Naive thymus-derived CD4-positive, alpha-beta T cell (primary cell): ENCODE measurements at places on chromosomes 1 and 21. TPM values are rescaled to one million over a fixed set of nuclear protein-coding genes. Genes with fewer than 3 reads are reported as not detected.

DNA sequence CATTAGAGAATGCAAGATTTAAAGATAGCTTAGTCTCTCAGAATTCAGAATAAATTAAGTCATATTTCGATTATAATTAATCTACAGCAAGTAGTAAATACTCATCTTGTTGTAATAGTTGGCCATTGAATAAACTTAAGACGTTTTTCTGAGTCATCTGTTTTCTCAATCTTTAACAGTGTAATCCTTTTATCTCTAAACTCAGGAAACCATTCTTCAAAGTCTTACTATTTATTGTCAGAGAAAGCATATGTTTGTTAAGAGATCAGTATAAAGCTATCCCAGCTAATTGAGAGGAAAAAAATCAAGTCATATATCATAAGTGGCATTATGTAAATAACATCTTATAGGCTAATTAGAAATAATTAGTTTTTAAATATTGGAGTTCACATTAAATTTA lies 201.2 kb upstream of the ADAMTS5 start:
- DNase-seq = no peak
- no peak overlapping the region for H3K4me3 ChIP-seq
- no peak overlapping the region for H3K27ac ChIP-seq
- H3K27me3 ChIP-seq = no peaks in the 10 kb centered on the region

DNA sequence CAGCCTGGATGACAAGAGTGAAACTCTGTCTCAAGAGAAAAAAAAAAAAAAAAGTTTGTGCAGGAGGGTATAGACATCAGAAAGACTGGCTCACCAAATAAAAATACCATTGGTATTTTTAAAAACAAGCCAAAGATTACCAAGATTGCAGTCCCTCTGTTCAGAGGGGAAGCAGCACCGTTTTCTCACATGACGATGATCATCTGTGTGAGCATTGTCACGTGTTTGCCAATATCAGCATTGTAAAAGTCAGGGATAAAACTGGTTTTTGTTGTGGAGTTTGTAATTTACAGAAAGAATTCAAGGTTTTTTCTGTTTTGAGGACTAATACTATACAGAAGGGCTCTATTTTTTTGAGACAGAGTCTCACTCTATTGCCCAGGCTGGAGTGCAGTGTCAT lies 26.5 kb downstream of the ZNF362 start:
- H3K27me3 ChIP-seq = no peaks in the 10 kb centered on the region
- H3K27ac ChIP-seq = no peak overlapping the region
- no peak overlapping the region for H3K4me3 ChIP-seq
- H3K36me3 ChIP-seq = peaks cover 60% of the 10 kb centered on the region
- no peak for DNase-seq

Gene KCNE2
- total RNA-seq = not detected

DNA sequence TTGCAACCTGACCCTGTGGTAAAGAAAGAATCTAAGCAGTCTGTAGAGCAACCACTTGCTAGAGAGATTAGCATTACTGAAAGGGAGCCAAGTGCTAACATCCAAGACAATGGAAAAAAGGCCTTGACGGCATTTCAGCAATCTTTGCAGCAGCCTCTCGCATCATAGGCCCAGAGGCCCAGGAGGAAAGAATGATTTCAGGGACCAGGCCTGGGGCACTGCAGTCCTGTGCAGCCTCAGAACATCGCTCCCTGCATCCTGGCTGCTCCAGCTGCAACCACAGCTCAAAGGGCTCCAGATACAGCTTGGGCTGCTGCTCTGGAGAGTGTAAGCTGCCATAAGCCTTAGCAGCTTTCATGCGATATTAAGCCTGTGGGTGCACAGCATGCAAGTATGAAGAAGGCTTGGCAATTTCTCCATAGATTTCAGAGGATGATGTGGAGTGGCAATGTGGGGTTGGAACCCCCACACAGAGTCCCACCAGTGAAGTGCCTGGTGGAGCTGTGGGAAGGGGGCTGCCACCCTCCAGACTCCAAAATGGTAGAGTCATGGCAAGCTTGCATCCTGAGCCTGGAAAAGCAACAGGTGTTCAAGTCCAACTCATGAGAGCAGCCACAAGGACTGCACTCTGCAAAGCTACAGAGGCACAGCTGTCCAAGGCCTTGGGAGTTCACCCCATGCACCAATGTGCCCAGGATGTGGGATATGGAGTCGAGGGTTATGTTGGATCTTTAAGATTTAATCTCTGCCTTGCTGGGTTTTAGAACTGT lies 110.6 kb upstream of the HMGB4 start:
- no peaks in the 10 kb centered on the region for H3K36me3 ChIP-seq
- H3K27ac ChIP-seq = no peak overlapping the region
- no peaks in the 10 kb centered on the region for H3K4me1 ChIP-seq
- DNase-seq = no peak

Gene TSPAN2
- total RNA-seq = 1.4 TPM in 2 replicates

DNA sequence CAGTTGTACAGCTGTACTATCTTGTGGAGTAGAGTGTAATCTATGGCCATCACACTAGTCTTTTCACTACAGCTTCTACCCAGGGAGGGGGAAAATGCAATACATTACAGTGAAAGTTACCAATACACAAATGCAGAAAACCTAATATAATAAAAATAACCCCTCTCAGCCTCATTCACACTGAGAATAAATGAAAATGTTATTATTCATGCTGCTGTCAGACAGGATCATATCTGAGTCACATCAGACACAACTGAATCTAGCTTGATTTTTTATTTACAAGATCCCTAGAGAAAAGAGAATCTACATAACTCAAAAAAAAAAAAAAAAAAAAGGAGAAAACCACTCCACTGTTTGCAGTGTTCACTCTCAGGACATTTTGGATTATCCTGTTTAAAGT lies 293.9 kb upstream of the ESRRG start:
- H3K27ac ChIP-seq = no peak overlapping the region
- no peaks in the 10 kb centered on the region for H3K27me3 ChIP-seq
- H3K4me3 ChIP-seq = no peak overlapping the region
- H3K4me1 ChIP-seq = no peaks in the 10 kb centered on the region
- no peaks in the 10 kb centered on the region for H3K36me3 ChIP-seq
- no peak for DNase-seq

DNA sequence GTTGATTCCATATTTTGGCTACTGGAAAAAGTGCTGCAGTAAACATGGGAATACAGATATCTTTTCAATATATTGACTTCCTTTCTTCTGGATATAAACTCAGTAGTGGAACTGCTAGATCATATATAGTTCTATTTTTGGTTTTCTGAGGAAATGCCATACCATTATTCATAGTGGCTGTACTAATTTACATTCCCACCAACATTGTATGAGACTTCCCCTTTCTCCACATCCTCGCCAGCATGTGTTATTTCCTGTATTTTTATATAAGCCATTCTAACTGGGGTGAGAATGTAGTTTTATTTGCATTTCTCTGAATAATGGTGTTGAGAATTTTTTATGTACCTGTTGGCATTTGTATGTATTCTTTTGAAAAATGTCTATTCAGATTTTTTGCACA lies 385.2 kb downstream of the NUF2 start:
- H3K4me1 ChIP-seq = no peaks in the 10 kb centered on the region
- H3K4me3 ChIP-seq = no peak overlapping the region
- no peak for DNase-seq
- no peaks in the 10 kb centered on the region for H3K27me3 ChIP-seq
- no peak overlapping the region for H3K27ac ChIP-seq

- H3K4me3 ChIP-seq = no peak overlapping the region
- no peak for DNase-seq
- H3K36me3 ChIP-seq = no peaks in the 10 kb centered on the region
- no peaks in the 10 kb centered on the region for H3K27me3 ChIP-seq
- H3K4me1 ChIP-seq = no peaks in the 10 kb centered on the region
Measured at GRCh38 chr1:155092641-155093040, 14.0 kb downstream of the EFNA3 start.

- DNase-seq = no peak
- H3K4me3 ChIP-seq = no peak overlapping the region
- no peaks in the 10 kb centered on the region for H3K4me1 ChIP-seq
Measured at GRCh38 chr1:229378586-229379367, 35.9 kb upstream of the CCSAP start.

DNA sequence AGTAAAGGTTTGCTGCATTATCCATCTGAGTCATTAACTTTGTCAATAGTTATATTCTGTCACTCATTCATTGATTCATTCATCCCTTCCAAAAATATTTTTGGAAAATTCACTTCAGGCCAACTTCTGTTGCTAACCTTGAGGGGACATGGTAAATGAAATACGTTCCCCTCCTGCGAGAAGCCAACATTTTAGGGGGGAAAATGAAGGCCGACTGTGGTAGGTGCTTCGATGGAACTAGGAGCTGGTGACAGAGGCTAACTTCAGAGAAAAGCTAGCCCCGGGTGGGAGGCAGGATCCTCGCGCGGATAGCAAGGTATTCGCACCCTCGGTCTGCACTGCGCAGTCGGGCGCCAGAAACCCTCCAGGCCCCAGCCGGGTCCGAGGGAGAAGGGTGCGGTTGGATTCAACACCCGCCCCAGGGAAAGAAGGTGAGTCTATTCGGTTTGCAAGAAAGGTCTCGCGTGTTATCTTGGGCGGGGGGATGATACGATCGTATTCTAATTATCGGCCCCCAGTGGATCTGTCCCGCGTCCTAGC lies 646 bp upstream of the RRP15 start:
- DNase-seq = no peak
- H3K4me1 ChIP-seq = peaks cover 11% of the 10 kb centered on the region
- no peaks in the 10 kb centered on the region for H3K36me3 ChIP-seq

Gene CSF3R
- 0.80 and 0.84 TPM in 2 replicates for total RNA-seq

- no peak for DNase-seq
- no peak overlapping the region for H3K27ac ChIP-seq
- H3K4me1 ChIP-seq = peaks cover 9% of the 10 kb centered on the region
- H3K36me3 ChIP-seq = peaks cover 11% of the 10 kb centered on the region
- H3K27me3 ChIP-seq = no peaks in the 10 kb centered on the region
Measured at GRCh38 chr1:109629372-109630030, 9.9 kb downstream of the AMPD2 start.

Gene TNNT2
- not detected in 2 replicates for total RNA-seq

DNA sequence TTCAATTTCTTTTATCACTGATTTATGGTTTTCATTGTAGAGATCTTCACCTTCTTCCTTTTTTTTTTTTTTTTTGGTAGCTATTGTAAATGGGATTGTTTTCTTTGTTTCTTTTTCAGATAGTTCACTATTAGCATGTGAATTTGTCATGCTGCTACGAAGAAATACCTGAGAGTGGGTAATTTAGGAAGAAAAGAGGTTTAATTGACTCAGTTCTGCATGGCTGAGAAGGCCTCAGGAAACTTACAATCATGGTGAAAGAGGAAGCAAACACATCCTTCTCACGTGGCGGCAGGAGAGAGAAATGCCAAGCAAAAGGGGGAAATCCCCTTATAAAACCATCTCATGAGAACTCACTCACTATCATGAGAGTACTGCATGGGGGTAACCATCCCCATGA lies 66.4 kb downstream of the DAB1 start:
- no peaks in the 10 kb centered on the region for H3K4me1 ChIP-seq
- H3K4me3 ChIP-seq = no peak overlapping the region
- H3K36me3 ChIP-seq = no peaks in the 10 kb centered on the region
- no peaks in the 10 kb centered on the region for H3K27me3 ChIP-seq
- no peak for DNase-seq
- no peak overlapping the region for H3K27ac ChIP-seq

DNA sequence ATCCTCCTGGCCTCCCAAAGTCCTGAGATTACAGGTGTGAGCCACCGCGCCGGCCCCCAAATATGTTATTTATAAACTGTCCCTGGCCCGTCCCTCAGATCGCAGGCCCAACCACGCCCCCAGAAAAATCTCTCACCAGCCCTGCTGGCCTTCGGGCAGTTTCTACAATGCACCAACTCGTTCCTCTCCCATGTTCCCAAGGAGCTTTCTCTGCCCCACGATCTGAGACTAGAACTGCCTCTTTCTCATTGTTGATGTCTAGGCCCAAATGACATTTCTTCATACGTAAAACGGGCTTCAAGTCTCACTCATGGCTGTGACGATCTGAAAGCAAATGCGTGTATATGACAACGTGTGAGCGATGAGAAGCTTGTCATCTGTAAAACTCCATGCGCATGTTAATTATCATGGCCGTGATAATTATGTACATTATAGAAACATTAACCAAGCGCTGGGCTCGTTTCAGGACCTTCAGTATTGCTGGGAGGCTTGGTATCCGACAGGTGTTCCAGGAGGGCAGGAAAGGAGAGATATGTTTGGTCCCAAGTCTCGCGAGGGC lies 748 bp upstream of the NIPAL3 start:
- no peak for DNase-seq
- H3K4me1 ChIP-seq = peaks cover 44% of the 10 kb centered on the region
- no peaks in the 10 kb centered on the region for H3K36me3 ChIP-seq
- peak overlapping the region; percentile 19 for H3K4me3 ChIP-seq
- no peaks in the 10 kb centered on the region for H3K27me3 ChIP-seq

Gene H6PD
- 24.6 and 27.6 TPM in 2 replicates for total RNA-seq

- H3K27ac ChIP-seq = no peak overlapping the region
- no peaks in the 10 kb centered on the region for H3K27me3 ChIP-seq
- no peak overlapping the region for H3K4me3 ChIP-seq
- DNase-seq = no peak
Measured at GRCh38 chr1:165411396-165411795, 33.5 kb downstream of the RXRG start.

DNA sequence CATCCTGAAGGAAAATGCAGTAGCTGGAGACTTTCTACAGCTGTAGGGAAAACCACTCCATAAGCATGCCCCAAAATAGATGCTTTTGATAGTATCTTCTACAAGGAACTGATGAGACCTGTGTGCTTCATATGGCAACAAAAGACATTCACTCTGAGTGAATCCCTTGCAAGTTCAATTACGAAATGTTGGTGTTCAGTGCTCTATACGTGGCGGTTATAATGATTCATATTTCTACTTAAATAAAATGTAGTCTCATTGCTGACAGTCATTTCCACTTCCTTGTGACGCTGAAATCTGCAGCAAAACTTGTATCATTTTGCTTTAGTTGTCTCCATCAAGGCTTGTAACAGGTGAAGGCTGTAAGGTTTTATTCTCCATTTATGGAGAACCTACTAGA lies 20.6 kb downstream of the TOR1AIP2 start:
- no peak overlapping the region for H3K27ac ChIP-seq
- DNase-seq = no peak
- no peaks in the 10 kb centered on the region for H3K27me3 ChIP-seq
- no peak overlapping the region for H3K4me3 ChIP-seq
- no peaks in the 10 kb centered on the region for H3K36me3 ChIP-seq
